Testis (tissue), 5 donors: ENCODE measurements at places on chromosomes 3 and 15. TPM values are rescaled to one million over a fixed set of nuclear protein-coding genes. Genes with fewer than 3 reads are reported as not detected.

DNA sequence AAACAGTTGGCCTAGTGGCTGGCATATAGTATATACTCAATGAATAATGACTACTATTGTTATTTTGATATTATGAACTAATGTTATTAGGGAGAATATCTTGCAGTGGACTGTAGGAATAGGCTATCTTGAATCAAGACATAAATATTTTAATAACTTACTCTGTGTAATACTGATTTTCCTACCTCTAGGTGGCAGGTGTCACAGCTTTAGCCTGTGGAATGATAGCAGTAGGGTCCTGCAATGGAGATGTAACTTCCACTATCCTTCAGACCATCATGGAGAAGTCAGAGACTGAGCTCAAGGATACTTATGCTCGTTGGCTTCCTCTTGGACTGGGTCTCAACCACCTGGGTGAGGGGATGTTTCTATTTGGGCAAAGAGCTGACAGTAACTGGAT, 6.5 kb downstream of the PSMD2 start:
- no peak for DNase-seq

Gene SPTBN5
- 1.4 TPM for total RNA-seq

Gene LRRIQ4
- total RNA-seq, result 1.3 TPM

Gene KLHL40
- 3.1 TPM for total RNA-seq

GRCh38 chr3:31185062-31185357, 290.5 kb upstream of the GADL1 start:
- no peak for DNase-seq

DNA sequence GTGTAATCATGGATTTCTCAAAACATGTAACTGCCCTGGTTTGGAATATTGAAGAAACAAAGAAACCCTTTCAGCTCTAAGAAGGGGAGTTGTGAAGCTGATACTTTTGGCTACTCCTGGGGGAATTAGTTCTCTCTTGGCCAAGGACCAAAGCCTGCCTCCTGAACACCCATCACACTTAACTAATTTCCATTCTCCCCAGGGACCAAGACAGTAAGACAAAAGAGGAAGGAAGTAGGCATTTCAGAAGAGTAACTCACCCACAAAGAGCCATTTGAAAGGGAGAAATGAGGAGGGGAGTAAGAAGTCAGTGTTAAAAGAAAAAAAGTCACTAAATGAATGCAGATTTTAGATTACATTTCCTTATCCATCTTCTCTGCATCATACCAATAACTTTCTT, 328.0 kb upstream of the SOX2 start:
- peak; percentile 74 for DNase-seq

- no peak for DNase-seq
These were observed 85.6 kb upstream of the ACP3 start for GRCh38 chr3:132231633-132232032.

DNA sequence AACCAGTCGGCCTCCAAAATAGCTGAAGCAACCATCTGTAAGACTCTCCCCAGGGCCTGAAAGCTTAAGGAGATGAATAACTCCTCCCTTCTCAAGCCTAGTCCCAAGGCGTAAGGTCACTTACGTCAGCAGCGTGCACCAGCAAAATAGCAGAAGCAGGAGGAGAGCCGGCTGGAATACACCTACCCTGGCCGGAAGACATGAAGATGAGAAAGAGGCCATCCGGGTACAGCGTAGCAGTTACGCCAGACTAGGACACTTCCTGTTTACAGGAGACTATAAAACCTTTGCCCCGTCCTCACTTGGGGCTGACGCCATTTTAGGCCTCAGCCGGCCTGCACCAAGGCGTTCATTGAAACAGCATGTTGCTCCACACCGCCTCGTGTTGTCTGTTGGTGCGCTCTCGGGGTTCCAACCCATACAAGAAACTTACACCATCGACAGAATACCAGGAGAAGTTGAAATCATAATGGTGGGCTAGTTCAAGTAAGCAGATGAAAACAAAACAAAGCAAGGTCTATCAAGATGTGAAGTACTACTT, 2.5 kb downstream of the CFAP92 start:
- DNase-seq, result no peak

Gene CAMK2N2
- not detected for total RNA-seq

DNA sequence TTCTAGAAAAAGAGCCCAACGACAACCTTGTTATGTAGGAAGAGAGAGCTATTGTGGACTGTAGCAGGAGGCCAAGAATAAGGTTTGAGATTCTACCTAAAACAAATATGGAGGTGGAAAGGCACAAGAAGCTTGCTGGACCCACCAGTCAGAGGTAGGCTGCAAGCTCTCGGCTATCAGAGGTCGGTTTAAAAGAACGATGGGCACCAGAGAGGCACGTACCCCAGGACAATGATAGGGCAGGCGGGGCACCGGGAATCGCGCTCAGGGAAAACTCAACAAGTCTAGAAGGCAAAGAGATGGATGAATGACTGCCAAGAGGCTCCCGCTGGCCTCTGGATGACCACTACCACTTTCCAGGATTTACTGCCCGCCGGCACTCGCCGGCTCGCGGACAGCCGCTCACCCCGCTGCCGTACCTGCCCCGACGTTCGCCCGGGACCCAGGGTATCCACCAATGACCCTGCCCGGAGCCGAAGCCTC, 1.1 kb downstream of the HDGFL3 start:
- peak; percentile 50 for DNase-seq

Gene HDGFL3
- total RNA-seq, result 87.1 TPM

Gene GNAT1
- 0.93 TPM for total RNA-seq

DNA sequence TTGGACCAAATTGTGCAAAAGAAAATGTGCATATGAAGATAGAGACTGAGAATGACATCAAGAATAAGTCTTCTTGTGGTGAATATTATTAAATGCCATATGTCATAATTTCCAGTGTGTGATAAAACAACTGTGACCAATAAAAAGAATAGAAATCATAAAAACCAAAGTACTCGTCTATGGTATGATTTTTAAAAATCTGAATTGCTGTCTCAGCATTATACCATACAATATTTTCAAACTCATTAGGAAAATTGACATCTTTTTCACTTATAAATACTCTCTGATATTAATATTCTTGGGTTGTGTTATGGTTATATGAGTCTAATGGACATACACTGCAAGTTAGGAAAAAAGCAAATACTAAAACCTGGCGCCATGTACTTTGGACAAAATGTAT, 279.4 kb downstream of the ROBO1 start:
- DNase-seq, result no peak

Gene RPP25
- 15.9 TPM for total RNA-seq

- peak; percentile 34 for DNase-seq
These were observed 27.3 kb downstream of the STARD5 start for GRCh38 chr15:81296673-81297072.

DNA sequence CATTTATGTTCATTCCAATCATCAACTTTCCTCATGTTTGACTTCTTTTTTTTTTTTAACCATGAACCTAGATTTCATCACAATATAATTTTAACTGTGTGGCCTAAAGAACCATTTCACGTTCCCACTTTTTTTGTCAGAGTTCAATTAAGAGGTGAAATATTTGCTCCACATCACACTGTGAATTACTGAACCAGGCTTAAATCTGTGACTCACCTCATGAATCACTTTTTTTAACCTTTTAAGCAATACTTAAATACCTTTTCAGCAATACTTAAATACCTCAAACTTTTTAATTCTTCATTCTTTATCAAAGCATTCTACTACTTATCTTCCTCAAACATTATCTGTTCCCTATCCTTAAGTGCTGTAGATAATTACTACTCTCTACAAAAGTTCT, 137.6 kb downstream of the SI start:
- DNase-seq, result no peak

GRCh38 chr3:4996771-4997291, 17.6 kb downstream of the BHLHE40 start:
- DNase-seq, result no peak

- no peak for DNase-seq
These were observed 96.7 kb upstream of the KCNMB2 start for GRCh38 chr3:178439504-178439903.

Gene GPR149
- total RNA-seq, result 0.37 TPM

DNA sequence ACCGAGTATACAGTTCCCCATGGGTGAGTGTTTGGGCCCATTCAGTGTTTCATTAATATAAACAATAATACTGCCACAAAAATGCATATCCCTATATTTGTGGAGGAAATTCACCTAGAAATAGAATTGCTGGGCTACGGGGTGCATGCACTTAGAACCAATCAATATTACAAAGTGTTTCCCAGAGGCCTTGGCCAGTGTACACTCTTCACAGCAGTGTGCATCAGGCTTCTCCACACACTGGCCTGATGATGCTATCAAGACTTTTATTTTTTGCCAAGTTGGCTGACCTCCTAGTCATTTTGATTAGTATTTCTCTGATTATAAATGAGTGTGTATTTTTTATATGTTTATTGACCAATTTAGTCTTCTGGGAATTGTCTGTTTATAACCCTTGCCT, 323.7 kb downstream of the EPHB1 start:
- no peak for DNase-seq

Gene CNTN6
- total RNA-seq, result 0.74 TPM

- no peak for DNase-seq
These were observed 17.7 kb downstream of the MCCC1 start for GRCh38 chr3:183081459-183082183.

GRCh38 chr3:4571690-4572334, 78.7 kb downstream of the ITPR1 start:
- no peak for DNase-seq

GRCh38 chr3:23203708-23204330, 692 bp downstream of the UBE2E2 start:
- peak; percentile 49 for DNase-seq

DNA sequence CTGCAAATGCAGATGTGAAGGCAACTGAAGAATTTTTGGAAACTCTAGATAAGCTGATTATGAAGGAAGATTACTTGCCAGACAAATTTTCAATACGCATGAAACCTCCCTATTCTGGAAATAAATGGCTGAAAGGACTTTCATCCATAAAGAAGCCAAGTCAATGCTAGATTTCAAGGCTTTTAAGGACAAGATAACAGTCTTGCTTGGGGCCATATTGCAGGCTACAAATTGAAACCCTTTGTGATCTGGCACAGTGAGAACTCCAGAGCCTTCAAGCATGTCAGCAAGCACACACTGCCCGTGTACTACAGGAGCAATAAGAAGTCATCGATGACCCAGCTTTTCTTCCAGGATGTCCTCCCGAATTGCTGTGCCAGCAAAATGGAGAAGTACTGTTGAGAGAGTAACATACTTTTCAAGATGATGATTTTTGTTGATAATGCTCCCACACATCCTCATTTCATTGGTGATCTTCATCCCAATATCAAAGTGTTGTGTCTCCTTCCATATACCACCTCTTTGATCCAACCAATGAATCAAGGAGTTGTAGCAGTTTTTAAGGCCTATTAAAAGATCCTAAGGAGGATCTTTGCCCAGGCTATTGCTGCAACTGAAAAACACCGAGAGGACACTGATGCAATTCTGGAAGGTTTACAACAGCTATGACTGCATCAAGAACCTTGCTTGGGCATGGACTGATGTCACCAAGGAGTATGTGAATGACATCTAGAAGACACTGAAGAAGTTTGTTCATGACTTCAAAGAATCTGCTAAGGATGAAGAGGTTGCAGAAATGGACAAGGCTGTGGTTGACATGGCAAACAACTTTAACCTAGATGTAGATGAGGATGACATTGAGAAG, 20.3 kb downstream of the CALML4 start:
- DNase-seq, result no peak

- no peak for DNase-seq
These were observed 9.2 kb upstream of the TGFBR2 start for GRCh38 chr3:30597131-30597768.

Gene KCNH8
- total RNA-seq, result 8.9 TPM

Gene MORC1
- 19.4 TPM for total RNA-seq

Gene TLR9
- total RNA-seq, result 0.08 TPM

DNA sequence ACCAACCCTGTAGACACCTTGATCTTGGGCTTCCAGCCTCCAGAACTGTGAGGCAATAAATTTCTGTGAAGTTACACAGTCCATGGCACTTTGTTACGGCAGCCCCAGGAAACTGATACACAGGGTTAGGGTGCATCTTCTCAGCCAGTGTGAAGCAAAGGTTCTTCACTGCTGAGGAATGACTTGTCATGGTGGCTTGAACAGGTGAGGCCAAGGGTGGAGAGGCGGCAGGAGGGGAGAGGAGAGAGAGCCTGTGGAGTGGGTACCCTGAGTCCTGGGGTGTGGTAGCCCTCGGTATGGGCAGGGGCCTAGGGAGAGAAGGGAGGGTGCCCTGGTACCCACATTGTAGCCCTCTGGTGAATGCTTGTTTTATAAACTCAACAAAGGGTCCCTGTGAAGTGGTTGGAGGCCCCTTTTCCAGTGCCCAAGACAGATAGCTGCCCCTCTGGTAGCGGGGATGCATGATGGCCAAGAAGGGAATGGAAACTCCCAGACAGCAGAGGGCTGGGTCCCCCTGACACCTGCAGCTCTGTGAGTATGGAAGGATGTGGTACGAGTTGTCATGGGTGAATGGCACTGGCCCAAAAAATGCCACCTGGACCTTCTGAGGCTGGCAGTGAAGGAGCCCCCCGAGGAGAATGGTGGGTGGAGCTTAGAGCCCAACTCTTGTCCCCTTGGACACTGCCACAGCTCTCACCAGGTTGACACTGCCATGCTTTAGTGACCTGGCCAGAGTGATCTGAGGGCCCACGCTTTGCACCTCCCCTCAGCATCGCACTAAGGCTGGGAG, 49.6 kb downstream of the SPSB4 start:
- DNase-seq, result no peak

Gene CLDN18
- total RNA-seq, result 1.7 TPM

DNA sequence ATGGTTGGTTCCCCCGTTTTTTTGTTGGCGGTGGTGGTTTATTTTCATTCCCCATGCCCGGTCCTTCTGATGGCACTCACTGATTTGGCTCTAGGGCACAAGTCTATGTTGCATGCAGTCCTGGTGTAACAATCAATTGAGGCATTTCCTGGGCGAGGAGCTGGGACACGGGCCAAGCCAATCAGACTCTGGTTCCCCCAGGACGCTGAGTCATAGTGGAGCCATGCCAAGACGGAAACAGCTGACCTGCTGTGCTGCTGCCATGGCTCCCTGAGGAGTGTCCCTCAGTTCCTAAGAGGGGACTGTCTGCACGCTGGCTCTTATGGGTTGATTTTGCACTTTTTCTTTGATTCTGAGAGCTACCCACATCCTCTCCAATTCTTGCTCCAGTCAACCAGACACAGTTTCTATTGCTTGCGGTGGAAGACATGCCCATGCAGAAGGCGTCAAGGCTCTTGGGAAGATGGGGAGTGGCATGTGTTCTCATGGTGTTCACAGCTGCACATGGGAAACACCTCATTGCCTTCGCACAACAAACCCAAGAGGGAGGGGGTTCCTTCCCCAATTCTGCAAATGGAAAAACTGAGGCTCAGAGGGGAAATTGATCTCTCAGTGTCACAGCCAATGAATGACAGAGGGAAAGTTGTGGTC, 28.3 kb upstream of the ALDH1L1 start:
- peak; percentile 51 for DNase-seq

- DNase-seq, result no peak
These were observed 1.1 kb downstream of the EAF2 start for GRCh38 chr3:121836064-121836463.

Gene SPRED1
- 14.2 TPM for total RNA-seq

GRCh38 chr3:71361334-71361890, 222.1 kb downstream of the FOXP1 start:
- DNase-seq, result no peak

- no peak for DNase-seq
These were observed 10.7 kb downstream of the IGF1R start for GRCh38 chr15:98658831-98659699.
